Right cardiac atrium (tissue), 5 donors: ENCODE measurements at places on chromosomes 4 and X. TPM values are rescaled to one million over a fixed set of nuclear protein-coding genes. Genes with fewer than 3 reads are reported as not detected.

- DNase-seq = no peak
These were observed 170.3 kb downstream of the TBX22 start for GRCh38 chrX:80184854-80185253.

Gene CD99
- 242 TPM for total RNA-seq

- no peak for DNase-seq
These were observed 125.1 kb downstream of the ARX start for GRCh38 chrX:24890677-24891076.

GRCh38 chrX:70434914-70435586 is 9.6 kb upstream of the DLG3 start:
- peak; percentile 44 for DNase-seq

Gene CITED1
- total RNA-seq = not detected

DNA sequence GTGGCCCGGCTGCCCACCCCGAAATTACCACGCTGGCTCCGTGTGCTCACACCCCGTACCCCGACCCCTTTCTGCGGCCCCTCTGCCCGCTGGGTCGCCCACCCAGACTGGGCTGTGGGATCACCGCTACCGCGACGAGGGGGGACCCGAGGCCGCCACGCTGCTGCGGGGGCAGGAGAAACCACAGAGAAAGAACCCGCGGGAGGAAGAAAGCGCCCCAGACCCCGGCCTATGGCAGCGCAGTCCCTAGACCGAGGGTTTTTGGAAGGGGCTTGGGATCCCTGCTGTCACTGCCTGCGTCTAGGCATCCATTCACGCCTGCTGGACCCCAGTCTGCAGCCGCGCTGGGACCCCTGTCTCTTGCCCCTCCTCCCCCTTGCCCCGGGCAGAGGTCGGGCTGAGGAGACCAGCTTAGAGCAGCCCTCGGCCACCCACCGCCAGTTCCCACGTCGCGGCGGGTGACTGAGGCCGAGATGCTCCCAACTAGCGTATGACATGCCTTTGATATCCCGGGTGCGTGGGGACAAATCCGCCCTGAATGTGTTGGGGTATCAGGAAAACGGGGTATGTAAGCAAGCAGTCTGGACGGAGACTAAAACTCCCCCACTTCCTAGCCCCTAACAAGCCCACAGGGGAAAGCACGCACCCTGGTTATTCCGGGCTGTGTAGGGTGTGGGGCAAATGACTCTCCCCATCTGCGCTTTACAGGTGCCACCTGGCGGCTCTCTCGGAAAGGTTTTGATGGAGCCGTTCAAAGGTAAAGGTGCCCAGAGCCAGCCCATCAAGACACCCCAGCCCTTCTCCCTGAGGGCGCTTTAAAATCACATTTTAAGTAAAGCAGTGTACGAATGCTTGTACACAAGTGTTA is 862 bp upstream of the INPP4B start:
- peak; percentile 59 for DNase-seq

Gene TLR10
- total RNA-seq = not detected

DNA sequence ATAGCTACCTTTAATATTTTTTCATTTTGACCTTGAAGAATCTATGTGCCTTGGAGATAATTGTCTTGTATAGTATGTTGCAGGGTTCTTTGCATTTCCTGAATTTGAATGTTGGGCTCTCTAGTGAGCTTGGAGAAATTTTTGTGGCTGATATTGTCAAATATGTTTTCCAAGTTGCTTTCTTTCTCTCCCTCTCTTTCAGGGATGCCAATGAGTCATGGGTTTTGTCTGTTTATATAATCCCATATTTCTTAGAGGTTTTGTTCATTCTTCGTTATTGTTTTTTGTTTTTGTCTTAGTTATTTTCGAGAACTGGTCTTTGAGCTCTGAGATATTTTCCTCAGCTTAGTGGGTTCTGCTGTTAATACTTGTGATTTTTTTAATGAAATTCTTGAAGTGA is 20.7 kb downstream of the RAB40AL start:
- DNase-seq = no peak

- DNase-seq = no peak
These were observed 71.5 kb downstream of the IRF2 start for GRCh38 chr4:184402740-184403383.

Gene EVC2
- total RNA-seq = 2.7 TPM

Gene MAGEA4
- not detected for total RNA-seq

GRCh38 chr4:17780501-17781299 is 721 bp downstream of the FAM184B start:
- DNase-seq = no peak

DNA sequence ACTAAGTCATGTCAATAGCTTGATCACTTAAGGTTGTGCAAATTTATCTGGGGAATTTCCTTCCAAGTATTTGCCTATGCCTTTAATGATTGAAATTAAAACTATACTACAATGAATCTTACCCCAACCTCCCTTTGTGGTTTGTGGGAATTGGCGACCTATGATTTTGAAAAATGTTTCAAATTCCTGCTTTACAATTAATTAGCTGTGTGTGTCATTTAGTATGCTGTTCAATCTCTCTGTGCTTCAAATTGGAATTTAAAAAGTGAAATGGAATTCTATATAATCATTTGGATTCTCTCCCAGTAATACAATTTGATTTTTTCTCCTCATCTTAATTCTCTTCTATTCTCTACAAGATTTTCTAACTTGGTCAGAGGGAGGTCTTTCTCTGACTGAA is 2319.5 kb downstream of the ARAP2 start:
- no peak for DNase-seq

DNA sequence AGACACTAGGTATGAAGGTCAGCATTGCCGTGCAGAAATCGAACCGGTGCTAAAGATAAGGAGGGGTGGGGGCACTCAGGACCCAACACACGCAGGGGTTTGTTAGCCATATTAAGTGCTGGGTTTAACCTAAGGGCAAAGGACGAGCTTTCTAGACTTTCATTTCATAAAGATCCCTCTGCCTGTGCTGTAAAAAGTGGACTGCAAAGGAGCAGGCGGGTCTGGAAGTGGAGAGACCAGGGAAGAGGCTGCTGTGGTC is 1.3 kb downstream of the CASP3 start:
- DNase-seq = no peak

Gene REPS2
- total RNA-seq = 8.9 TPM

Gene ETDB
- not detected for total RNA-seq

Gene ARHGAP36
- 0.12 TPM for total RNA-seq

GRCh38 chr4:182019148-182019652 is 224.0 kb upstream of the TENM3 start:
- no peak for DNase-seq

GRCh38 chr4:85430697-85431096 is 44.3 kb upstream of the ARHGAP24 start:
- no peak for DNase-seq

DNA sequence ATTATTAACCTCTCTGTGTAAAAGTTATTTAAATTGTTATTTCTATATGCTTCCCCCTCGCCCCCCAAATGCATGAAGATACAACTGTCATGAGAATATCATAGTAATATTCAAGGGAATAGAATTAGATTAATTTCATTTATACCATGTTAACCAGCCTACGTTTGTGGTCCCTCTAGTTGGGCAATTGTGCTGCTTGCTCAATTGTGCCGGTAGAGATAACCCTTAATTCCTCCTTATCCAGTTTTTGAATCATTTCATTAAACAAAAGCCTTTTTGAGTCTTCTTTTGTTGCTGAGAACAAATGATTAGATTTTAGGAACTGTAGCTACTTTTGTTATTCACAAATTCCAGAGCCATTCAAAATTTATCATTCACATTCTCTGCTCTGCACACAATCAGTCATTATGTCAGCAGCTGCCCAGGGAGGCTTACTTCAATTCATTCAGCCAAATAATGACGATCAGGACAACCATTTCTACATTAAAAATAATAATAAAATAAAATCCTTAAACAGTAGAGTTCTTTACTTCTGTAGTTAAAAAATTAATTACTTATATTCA is 98.1 kb downstream of the ADGRL3 start:
- no peak for DNase-seq

DNA sequence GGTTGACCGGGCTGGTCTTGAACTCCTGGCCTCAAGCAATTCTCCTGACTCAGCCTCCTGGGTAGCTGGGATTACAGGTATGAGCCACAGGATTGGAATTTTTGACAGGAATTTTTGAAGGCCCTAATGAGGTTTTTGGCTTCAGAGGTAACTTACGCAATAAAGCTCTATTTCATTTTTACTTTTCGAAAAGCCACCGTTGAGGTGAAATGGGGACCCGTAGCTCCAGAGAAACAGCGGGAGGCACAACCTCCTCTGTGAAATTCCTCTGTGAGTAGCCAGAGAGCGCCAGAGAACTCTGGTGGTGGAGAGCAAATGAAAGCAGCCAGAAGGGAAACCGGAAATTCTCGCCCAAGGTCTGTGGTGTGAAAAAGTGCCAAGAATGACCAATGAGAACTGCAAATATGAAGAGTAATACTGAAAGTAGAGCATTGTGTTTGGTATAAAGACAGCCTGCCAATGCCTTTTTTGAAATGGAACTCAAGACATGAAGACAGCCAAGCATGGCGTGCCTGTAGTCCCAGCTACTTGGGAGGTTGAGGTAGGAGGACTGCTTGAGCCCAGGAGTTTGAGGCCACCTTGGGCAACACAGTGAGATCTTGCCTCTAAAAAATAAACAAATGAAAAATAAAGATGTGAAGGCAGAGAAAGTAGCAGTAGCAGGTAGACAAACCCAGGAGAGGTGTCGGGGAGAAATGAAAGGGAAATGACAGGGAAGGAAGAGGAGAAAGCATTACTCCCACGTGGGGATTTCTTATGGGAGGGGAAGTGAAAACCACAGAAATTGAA is 33.0 kb upstream of the TMEM131L start:
- peak; percentile 58 for DNase-seq

DNA sequence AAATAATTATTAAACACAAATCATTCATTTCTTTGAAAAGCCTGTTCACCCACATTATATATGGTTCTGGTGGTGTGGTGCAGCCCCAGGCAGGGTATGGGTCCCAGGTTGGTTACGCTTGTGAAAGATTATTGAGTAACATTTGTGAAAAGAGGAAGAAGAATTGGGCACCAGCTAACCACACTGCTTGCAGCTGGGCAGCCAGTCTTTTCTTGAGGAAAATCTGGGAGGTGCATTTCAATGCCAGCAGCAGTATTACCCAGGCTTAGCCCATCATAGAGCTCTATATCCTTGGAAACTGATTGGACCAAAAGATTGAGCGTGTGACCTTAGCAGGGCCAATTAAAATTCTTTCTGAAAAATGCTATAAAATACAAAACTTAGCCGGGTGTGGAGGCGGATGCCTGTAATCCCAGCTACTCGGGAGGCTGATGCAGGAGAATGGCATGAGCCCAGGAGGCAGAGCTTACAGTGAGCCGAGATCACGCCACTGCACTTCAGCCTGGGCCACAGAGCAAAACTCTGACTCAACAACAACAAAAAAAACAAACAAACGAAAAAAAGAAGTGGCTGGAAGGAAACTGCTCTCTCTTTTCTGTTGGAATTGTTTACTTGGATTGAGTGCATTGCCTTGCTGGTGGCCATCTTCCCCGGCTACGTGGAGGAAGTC is 9.7 kb upstream of the PLAC8 start:
- DNase-seq = no peak

Gene AMER1
- 5.7 TPM for total RNA-seq

Gene SPP1
- 3.1 TPM for total RNA-seq

Gene COL4A6
- 14.0 TPM for total RNA-seq

Gene MAB21L2
- total RNA-seq = 4.7 TPM

- no peak for DNase-seq
These were observed 119.6 kb downstream of the KLHL13 start for GRCh38 chrX:117996918-117997480.
